ENCODE measurements at places on chromosomes 6 and 20.

- DNase-seq: no peak
Observed at GRCh38 chr6:147448775-147449174, 59.7 kb upstream of the SAMD5 start.

DNA sequence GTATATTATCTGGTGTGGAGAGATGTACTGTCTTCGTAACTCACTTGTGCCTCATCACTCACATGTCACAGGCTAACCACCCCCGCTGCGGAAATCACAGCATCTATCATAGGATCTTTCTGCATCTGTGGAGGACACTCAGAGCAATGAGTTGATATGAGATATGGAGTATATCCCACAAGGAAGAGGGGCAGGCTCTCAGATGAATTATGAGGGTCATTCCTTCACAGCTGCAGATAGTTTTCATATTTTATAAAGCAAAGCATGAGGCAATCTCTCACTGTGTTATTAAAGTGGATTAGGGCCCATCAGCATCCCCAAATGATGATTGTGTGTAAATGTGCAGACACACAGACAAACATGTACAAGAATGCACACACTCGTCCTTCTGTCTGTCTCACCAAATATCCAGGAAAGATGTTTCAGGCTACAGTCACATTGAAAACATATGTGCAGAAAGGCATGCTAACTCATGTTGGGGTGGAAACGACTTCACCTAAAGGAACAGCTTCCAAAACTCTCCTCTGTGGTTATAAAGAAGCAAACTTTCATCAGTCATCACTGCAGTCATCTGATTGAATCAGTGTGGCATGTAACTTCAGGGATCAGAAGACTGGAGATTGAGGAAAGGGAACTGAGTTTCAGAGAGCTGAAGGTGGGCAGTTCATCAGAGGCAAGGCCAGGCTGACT is 164.7 kb downstream of the FOXC1 start:
- no peak for DNase-seq

DNA sequence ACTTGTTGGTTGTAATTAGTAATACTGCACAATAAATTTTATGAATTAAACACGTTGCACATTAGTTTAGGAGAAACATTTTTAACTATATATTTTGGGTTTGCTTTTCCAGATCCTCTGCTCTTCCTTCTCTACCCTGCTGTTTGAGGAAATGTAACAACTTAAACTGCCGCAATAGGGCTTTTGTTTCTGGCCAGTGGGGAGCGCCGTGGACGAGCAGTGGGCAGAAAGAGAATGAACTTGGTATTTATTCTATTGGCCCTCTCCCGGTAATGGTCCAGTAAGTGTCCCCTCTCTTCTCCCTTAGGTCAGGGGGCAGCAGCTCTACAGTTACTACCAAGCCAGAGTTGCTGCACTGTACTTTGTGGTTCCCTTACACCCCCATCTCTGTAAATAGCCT is 35.2 kb upstream of the EPHA7 start:
- DNase-seq: no peak

DNA sequence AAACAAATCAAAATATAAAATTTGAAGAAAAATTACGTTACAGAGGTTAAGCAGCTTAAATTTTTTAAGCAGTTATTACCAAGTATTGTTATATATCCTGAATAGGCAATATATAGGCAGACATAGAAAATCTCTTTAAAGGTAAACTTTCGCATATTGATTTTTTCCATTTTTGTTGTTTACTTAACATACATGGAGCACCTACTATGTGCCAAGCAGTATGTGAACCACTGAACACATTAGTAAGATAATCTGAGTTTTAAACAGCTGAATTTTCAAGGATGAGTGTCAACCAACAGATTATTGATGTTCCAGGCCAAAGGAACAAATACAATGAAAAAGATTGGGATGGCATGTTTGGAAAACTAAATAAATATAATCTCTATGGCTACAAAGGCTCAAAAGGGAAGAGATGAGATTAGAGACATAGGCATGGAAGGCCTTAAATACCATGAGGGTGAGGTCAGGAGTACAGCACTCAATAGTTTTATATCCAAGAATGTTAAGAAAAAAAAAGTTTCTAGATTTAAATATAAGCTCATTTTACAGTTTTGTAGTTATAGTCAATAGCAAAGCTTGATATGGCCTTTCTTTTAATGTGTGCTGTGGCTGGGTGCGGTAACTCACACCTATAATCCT is 277.5 kb downstream of the PTPRK start:
- DNase-seq: no peak

- no peak for DNase-seq
Observed at GRCh38 chr6:39958947-39959346, 24.7 kb upstream of the MOCS1 start.

DNA sequence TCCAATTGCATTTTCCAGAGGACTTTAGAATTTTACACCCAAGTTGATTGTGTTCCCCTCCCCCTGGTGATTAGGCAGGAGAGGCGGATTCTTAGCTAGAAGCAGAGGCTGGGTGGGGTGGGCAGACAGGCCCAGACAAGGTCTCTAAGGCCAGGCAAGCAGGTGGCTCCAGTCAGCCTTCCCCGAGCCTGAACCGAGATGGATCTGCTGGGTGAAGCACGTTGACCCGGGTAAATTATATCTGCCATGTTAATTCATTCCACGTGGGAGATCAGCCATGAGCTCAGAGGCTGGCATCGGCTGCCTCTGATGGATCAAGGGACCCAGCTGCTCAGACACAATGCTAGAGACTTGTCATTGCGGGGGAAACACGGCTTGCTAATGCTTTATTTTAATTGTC is 159.5 kb upstream of the MAFB start:
- DNase-seq: no peak

DNA sequence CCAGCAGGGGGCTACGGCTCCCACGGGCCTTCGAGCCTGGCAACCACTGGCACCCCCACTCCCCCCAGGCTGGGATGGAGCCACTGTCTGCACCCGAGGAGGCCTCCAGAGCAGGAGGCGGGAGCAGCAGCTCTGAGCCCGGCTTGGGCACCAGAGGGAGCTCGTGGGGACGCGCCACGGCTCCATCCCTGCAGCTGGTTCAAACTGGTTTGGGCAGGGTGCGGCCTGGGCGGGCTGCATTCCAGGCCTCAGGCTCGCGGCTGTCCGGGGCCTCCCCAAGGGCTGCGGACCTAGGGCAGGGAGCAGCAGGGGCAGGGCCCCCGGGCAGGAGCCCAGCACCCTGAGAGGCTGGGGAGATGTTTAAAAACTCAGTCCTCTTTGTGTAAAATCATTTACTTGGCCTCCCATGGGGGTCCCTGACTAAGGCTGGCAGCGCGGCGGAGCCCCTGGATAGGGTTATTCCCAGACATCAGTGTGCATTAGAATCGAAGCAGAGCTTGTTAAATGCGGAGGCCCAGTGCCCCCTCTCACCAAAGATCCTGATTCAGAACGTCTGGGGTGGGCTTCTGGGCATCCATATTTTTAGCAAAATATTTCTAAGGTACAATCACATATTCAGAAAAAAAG is 4.1 kb upstream of the BCAS4 start:
- peak; percentile 78 for DNase-seq

- no peak for DNase-seq
Observed at GRCh38 chr20:15205028-15205427, 867.6 kb upstream of the FLRT3 start.

DNA sequence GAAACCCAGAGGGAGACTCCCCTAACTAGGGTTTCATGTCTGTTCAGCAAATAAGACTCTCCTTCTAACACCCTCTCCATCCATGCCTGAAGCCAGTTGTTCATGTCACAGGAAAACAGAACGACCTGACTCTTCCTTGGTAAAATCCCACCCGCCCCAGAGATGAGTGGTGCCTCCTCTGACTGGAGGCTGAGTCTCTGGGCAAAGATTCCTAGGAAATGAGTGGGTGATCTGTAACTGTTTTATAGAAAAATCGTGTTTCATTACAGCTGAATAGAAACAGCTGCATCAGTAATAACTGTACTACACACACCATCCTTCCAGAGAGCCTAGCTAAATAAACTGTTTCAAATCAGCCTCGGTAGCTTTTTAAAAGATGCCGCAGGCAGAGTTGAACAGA is 37.4 kb upstream of the MRPS10 start:
- no peak for DNase-seq

DNA sequence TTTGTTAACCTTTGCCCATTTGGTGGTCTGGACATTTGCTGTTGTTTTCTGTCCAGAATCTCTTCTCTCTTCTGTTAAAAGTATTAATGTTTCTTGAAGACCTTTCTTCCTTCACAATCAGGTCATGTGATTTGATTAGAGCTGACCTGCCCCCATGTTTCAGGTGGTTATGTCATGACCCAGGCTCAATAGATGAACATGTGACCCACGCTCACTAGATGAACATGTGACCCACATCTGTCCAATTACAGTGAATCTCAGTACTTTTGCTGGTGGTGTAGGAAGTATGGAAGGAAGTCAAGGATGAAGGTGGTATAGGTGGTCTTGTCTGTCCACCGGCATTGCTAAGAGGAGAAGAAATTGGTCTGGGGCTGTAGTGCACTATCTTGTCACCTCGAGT is 289.1 kb upstream of the JAG1 start:
- no peak for DNase-seq

DNA sequence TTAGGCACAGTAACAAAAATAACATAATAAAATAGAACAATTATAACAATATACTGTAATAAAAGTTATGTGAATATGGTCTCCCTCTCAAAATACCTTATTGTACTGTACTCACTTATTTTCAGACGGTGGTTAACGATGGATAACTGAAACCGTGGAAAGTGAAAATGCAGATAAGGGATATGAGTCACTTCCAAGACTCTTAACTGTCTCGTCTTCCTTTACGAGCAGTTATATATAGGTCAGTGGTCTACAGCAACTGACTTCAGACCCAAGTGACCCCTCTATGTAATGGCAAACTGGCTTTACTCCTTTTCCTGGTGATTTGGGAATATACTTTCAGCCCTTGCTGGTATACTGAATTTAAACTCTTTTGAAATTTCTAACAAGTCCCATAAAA is 261.4 kb downstream of the SLC35F1 start:
- DNase-seq: no peak

DNA sequence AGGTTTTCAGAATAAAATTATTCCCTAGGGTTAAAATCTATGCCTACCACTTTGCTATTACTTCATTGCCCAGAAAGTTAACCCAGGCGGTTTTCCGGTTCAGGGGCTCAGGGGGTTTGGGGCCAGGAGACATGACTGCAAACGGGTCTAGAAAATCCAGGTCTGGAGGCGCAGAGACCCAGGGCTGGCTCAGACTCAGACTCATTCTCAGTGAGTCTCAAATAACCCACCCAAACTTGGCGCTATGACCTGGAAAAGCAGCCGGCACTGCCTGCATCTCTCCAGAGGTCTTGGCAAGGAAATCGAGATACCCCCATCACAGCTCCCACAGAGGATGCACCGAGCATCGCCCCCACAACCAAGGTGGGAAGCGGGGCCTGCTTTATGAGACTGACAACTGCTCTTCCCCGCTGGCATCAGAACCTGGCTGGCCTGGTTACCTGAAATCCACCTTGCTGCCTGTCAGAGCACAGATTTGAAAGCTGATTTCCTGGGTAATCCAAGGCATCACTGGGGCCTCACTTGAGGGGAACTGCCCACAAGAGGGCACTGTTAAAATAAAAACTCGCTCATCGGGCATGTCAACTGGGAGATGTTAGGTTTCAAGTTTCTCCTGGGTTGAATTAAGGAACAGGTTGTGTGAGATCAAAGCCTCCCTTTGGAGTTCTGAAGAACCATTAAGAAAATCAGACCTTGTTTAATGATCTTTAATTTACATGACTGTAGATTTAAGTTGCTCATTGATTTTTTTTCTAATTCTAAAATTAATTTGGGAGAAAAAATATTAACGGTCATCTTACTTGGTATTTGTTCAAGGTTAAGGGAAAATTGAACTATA is 55.1 kb downstream of the KIF16B start:
- no peak for DNase-seq

DNA sequence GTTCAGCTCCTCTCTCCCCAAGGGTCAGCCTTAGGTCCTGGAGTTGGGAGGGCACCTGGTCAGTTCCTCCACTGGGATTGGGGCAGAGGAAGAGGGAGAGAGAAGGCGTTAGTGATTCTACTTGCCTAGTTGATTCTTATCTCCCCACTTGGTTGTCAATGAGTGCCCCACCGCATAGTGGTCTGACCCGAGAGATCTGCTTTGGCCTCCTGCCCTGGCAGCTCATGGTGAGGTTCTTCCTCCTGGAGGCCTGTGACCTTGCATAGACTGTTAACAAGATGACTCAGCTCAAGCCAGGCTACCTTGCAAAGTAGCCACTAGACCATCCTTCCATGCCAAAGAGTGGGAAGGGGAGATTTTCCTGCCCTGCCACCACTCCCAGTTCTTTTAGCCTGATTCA is 160.6 kb downstream of the TMEM200A start:
- no peak for DNase-seq

DNA sequence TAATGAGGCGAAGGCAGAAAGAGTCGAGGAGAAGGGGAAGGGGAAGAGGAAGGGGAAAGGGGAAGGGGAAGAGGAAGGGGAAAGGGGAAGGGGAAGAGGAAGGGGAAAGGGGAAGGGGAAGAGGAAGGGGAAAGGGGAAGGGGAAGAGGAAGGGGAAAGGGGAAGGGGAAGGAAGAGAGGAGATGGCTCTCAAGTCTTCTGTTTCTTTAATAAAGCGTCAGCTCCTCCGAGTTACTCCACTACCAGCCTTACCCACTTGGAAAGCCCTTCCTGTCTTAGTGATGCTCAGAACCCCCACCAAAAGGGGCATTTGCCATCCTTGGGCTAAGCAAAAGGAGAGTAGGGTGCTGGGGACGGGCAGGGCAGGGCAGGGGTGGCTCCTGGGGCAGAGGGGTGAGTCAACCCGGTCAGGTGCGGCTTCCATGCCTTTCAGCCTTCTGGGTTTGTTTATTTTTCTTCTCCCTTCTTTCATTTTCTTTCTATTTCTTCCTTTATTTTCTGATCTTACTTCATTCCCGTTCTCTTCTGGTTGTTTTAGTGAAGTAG is 476 bp upstream of the CLIC5 start:
- DNase-seq: no peak

DNA sequence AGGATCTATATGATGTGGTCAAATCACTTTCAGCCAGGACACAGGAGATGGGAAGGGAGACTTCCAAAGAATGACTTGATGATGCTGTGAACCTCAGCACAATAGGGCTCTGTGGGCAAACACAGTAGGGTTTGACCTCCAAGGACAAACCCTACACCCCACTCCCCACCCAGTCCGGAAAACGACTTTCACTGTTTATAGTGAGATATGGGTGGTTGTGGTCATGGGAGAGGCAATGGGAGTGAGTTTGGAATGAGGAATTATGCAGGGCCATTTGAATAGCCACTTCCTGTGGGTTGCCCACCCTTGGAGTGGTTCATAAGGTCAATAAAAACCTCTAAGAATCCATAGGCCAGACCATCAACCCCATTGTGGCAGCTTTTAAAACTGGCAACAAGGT is 38.4 kb upstream of the PRND start:
- DNase-seq: no peak

DNA sequence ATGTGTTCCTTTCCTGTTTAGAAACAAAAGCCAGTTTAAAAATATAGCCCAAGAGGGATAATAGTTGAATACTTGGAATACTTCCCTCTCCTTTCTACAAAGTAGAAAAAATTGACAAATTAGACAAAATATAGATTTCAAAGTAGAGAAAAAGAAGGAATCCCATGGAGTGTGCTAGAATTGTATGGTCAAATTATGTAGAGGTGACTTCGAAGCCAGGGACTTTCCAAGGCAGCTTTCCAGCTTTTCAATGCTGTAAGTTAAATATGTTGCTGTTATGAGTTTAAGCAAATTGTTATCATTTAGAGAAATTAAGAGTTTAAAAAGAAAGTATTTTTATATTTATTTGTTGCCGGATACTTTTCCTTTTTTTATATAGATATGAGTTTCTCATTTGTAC is 415.5 kb upstream of the OPRM1 start:
- DNase-seq: no peak

Measured in stimulated activated CD8-positive, alpha-beta memory T cell treated with anti-CD3 and anti-CD28 coated beads, Interleukin-7, amount 100 ng/mL, for 48 hours (primary cell).